ENCODE measurements at places on chromosomes 6 and 20. TPM values are rescaled to one million over a fixed set of nuclear protein-coding genes. Genes with fewer than 3 reads are reported as not detected.

C20orf96 gene
- total RNA-seq = 9.4 TPM

GGTLC1 gene
- total RNA-seq = not detected

RNF8 gene
- total RNA-seq = 21.0 TPM

CD93 gene
- not detected for total RNA-seq

NKAIN4 gene
- 6.8 TPM for total RNA-seq

SLC44A4 gene
- 0.15 TPM for total RNA-seq

ABHD16B gene
- total RNA-seq = not detected

RSPO4 gene
- total RNA-seq = not detected

ECT2L gene
- total RNA-seq = not detected

RNF5 gene
- total RNA-seq = 36.2 TPM

CLIC5 gene
- not detected for total RNA-seq

IMPG1 gene
- total RNA-seq = not detected

KIAA0408 gene
- total RNA-seq = 7.1 TPM

ULBP1 gene
- 1.1 TPM for total RNA-seq

CSNK2A1 gene
- 157 TPM for total RNA-seq

PRDM1 gene
- total RNA-seq = 4.2 TPM

IRF4 gene
- 0.32 TPM for total RNA-seq

RUNX2 gene
- 1.0 TPM for total RNA-seq

DTNBP1 gene
- total RNA-seq = 11.6 TPM

PMEPA1 gene
- total RNA-seq = 408 TPM

ERVFRD-1 gene
- total RNA-seq = not detected

MATN4 gene
- not detected for total RNA-seq

LINC00237 gene
- total RNA-seq = not detected

KCNQ5 gene
- total RNA-seq = 1.4 TPM
